ENCODE measurements at places on chromosomes 6 and 20.

DNA sequence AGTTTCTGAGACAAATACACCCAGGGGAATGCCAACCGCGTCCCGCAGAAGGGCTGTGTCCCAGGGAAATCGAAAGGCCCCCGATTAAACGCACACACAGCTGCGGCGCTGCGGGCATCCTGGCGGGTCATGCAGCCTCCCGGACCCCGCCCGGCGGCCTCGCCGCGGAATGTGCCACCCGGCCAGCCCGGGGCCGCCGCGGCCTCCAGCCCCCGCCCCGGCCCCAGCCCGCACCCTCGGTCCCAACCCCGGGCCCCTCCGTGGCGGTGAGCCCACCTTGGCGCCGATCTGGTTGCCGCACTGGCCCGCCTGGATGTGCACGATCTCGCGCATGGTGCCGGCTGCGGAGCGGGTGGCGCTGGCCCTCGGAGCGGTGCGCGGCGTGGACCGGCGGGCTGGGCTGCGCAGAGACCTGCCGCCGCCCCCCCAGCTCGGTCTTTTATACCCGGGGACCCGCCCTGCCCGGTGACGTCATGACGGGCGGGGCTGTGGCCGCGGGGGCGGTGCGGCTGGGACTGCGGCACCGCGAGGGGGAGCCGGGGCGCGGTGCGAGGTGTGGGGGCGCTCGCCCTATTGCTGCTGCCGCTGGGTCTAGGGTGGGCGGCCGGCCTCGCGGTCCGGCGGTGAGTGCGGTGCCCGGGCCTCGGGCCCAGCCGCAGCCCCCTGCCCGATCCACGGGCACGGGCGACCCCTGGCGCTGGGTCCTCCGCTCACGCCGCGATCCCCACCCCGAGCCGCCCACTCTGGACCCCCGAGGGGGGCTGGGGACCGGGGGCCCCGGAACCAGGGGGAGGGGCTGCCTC lies at the start of gene TUBB2A:
TUBB2A (minus strand) TSS at position 414 of the 803 bp plus-strand sequence; CDS start at position 333, 81 bp downstream.
- DNase-seq: peak; percentile 79

DNA sequence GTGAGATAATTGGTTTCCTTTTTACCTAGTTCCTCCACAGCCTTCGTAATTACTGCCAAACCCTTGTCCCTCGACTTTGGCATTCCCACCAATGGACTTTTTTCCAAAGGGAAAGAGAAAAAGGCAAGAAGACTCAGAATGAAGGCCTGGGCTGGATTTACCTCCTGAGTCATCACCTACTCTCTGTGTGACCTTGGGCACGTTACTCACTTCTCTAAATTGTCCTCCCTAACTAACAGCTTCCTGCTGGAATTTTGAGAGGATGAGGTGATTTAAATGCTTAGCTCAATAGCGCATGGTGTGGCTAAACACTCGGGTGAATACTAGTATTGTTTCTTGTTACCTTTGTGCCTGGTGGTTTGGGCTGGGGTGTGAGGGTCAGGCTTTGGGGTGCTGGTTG lies 146.6 kb downstream of the DHX35 start:
- no peak for DNase-seq

DNA sequence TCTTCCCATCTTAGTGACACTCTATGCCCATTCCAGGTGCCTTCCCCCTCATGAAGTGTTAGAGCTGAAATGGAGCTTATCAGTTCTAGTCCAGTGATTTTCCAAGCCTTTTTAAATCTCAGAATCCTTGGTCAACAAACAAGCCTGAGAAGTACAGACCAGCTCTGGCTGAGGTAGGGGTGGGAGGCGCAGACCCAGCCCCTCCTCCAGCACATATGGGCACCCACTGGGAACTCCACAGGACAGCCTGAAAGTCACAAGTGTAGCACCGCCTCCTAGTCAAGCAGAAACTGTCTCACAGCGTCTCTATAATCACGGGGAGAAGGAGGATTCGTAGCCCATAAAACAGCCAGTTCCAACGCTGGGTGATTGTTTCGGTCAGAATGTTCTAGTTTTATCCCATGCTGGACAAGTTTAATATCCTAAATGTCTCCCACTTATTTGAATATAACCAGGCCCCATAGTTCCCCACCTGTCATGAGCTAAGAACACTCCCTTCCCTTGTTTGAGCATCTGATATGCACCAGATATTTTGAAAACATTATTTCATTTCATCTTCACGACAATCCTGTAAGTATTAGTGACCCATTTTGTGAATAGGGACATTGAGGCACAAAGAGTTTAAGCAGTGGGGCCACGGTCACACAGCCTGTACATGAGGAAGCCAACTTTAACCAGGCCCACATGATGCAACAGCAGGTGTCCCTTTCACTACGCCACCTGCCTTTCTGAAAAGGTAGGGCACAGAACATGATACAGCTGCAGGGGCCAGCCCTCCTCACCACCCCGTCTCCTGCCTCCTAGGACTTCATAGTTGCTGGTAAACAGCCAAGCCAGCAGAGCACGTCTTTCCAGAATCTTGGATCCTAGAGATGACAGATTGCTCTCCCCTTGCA lies 40.1 kb downstream of the TRAF3IP2 start:
- no peak for DNase-seq

- no peak for DNase-seq
These were observed 176.4 kb upstream of the MYLIP start for GRCh38 chr6:15952231-15953151.

DNA sequence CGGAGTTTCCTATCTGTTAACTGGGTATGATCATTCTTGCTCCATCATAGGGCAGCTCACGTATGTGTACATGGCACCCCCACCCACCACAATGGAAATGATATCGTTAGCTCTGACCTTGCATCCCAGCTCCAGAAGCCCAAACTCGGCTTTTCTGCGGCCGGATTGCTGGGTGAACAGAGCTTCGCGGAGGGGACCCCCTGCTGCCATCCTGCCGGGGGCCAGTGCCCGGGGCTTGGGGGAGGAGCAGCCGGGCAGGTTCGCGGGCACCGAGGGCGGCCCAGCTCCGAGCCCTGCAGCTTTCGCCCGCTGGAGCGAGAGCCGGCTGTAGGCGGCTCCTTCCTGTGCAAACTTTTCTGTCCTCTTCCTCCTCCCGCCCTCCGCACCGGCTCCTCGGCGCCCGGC lies 24.9 kb upstream of the FUCA2 start:
- DNase-seq: no peak

GRCh38 chr20:58651559-58651945 lies 469 bp downstream of the STX16 start:
- DNase-seq: peak; percentile 63

DNA sequence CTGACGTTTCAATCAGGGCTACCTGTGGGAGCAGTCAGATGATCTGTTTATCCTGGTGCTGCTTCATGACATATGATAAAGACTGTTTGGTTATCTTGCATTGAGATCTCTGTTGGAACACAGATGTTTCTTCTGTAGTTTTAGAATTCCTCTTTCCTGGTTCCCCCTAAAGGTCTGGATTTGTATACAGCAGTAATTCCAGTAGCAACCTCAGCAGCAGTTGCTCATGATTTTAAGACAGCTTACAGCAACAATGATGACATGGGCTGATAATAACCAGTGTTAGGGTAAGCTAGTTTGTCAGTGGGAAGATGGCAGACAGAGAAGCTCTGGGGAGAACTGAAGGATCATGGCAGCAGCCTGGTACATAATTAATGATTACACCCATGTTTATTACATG lies 439.4 kb downstream of the PHF3 start:
- DNase-seq: no peak

DNA sequence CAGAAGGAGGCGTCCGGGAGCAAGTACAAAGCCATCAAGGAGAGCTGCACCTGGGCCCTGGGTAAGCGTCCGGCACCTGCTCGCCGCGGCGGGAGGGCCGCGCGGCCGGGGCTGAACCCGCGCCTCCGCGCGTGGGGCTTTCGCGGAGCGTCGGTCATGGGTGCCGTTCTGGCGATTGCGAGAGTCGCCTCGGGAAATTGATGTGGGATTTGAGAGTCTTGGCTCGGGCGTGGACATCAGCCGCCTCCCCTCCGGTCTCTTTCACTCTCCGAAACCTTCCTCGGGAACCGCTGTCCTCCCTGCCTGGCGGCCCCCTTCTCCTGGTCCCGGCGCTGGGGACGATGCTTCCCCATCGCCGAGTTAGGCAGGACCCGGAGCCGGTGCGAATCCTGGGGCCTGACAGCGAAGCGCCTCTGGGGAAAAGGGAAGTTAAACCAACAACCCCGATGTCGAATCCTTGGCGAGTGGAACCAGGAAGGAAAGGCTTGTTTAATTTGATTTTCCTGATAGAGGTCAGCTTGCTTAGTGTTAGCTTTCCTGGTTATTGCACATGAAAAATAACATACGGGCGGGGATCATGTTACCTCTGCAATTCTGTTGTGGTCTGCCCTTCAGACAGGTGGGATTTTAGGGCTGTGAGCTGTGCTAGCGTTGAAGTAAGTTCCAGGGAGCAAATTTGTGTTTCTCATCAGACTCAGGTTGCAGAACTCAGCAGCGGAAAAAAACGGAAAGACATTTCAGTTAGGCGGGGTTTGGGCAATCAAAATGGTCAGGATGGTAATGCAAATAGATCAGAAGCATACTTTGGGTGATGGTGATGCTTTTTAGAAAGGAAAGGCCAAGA lies 594 bp downstream of the ARFGEF3 start:
- DNase-seq: peak; percentile 58
